Right renal cortex interstitium (tissue), 3 donors: ENCODE measurements at places on chromosomes 16 and 17. TPM values are rescaled to one million over a fixed set of nuclear protein-coding genes. Genes with fewer than 3 reads are reported as not detected.
A peak's percentile ranks its signal among the peaks of the same experiment; 100 is the strongest.

- DNase-seq, result no peak
These were observed 21.5 kb upstream of the RMI2 start for GRCh38 chr16:11323551-11324336.

DNA sequence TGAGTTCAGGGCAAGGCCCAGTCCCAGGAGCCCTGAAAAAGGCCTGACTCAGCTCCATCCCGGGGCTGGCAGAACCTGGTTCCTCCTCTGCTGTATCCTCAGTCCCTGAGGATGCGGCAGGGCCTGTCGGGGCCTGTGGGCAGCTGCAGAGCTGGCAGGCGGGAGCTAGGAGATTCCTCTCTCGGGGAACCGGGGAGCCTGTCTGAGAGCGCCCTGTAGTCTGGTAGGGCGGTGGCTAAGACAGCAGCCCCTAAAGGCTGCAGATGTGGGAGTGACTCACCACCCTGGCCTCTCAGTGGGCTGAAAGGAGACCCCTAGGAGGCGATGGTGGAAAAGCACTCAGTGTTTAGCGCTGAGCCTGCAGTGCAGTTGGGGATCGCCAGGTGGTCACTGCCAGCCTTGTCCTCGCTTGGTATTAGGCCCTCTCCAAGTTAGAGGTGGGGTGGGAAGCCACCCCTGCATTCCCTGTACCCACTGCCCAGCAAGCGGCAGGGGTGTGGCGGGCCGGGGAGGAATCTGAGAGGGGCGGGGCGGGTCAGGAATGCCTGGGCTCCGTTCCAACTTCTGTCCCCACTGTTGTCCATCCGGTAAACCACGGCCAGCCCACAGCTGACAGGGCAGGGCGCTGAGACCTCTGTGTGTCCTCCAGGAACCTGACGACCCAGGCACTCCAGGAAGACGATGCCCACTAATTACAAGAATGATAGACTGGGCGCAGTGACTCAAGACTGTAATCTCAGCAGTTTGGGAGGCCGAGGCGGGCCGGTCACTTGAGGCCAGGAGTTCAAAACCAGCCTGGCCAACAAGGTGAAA, 29.5 kb upstream of the CDH1 start:
- DNase-seq, result no peak

DNA sequence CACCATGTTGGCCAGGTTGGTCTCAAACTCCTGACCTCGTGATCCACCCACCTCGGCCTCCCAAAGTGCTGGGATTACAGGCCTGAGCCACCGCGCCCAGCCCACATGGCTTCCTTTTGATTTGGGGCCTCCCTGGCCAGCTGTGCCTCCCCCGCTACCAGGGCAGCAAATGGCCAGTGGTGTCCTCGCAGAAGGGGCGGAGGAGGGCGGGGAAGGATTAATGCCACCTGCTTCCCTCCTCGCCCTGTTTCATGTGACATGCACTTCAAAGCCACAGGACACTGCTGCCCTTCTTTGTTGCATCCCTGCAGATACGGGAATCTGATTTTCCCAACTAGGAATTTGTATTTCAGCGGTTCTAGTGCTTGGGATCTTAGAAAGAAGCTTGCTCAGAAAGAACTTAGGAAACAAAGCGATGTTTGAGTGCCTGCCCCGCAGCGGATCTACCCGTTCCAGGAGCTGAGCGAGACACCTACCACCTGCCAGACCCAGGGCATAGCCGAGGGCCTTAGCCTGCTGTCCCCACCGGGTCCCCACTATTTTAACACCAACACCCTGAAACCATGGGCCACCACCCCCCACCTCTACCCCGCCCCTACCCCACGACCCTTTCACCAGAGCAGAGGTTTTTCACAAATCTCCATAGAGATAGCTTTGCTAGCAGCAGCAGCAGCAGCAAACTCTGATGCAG, 37.7 kb upstream of the CCDC182 start:
- DNase-seq, result no peak

- no peak for DNase-seq
These were observed 64.5 kb upstream of the PLCG2 start for GRCh38 chr16:81714583-81714982.

GRCh38 chr16:56931892-56932720, at the start of gene HERPUD1:
Gene HERPUD1 (plus strand): TSS chr16:56932142. CDS start chr16:56932245, 103 bp downstream.
- peak; percentile 87 for DNase-seq

GRCh38 chr16:87380881-87381280, 2.7 kb downstream of the FBXO31 start:
- no peak for DNase-seq

DNA sequence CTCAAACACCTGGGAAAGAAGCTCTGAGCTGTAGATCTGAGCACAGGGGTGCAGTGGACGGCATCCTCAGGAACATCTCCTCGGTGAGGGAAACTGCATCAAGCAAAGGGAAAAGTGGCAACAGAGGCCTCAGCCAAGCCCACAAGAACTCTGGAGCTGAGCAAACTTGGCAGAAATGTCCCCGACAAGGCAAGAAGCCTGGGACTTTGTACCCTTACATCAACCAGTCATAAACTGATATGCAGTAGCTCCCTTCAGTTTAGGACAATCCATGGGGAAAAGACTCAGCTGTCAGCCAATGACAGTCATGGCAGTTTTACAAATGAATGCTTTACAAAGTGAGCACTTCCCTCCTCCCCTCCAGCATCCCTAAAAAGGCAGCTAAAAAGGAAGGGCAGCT, 210.0 kb upstream of the DYNLRB2 start:
- no peak for DNase-seq

DNA sequence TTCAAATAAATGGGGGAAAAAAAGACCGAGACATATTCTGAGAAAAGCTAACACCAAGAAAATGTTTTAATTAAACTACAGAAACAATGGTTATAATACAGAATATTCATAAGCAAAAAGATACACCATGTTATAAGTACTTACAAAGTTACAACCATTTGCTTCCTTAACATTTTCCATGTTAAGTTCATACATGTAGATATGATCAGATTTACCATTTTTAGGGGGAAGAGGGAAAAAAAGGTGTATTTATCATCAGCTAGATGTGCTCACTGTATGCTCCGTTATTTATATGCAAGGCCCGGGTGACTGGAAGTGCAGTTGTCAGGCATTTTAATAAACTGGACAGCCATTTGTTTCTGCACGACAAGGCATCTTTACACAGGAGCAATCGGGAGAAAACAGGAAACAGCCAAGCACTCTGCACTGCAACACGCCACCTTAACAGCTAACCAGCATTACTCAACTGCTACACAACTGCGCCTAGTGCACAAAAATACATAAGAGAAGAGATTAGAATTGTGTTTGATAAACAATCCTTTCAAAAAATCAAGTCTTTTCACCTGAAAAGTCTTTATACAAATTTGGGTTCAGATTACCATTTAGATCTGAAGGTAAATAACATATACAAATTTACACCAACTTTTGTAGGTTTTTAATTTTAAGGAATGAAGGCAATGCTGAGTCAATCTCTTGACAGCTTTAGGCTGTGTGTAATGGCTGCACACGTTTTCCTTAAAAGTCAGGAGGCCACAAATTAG, 2.9 kb downstream of the SRSF2 start:
- no peak for DNase-seq

- no peak for DNase-seq
These were observed 28.3 kb downstream of the C16orf95 start for GRCh38 chr16:87288753-87289362.

GRCh38 chr16:19289811-19290485, 4.4 kb downstream of the CLEC19A start:
- no peak for DNase-seq

GRCh38 chr16:17483351-17483750, 12.6 kb upstream of the XYLT1 start:
- DNase-seq, result no peak

GRCh38 chr16:69005641-69006355, 99.7 kb upstream of the HAS3 start:
- no peak for DNase-seq

DNA sequence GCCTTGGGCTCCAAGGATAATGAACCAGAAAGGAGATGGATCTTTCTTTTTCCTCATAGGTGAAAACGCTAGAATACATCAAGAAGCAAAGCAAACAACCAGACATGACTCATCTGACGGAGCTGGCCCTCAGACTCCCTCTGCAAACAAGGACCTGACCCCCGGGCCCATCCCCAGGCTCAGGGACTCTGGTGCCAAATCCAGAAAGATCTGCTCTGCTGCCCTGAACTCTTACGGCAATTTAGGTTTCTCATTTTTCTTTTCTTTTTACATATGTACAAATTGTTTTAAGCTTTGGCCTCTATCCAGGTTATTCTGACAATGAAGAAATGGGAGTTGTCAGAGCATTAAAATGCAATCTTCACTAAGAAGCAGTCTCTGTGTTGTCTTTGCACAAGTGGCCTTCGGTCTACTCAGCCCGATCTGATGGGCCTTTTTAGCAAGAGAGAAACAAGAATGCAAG, 17.7 kb downstream of the KNOP1 start:
- no peak for DNase-seq

GRCh38 chr16:24789881-24790280, 55.9 kb upstream of the SLC5A11 start:
- DNase-seq, result no peak

GRCh38 chr17:50219342-50219741, 17.9 kb upstream of the COL1A1 start:
- no peak for DNase-seq

Gene NIP7
- 36.8 TPM for polyA plus RNA-seq

Gene CES3
- polyA plus RNA-seq, result 3.1 TPM

Gene NPIPA5
- polyA plus RNA-seq, result 33.8 TPM

Gene CHMP6
- polyA plus RNA-seq, result 28.3 TPM

Gene MPHOSPH6
- polyA plus RNA-seq, result 49.6 TPM

Gene PLA2G10
- polyA plus RNA-seq, result 0.57 TPM

Gene SDF2
- polyA plus RNA-seq, result 95.9 TPM

Gene C16orf96
- polyA plus RNA-seq, result 0.26 TPM

Gene CARHSP1
- polyA plus RNA-seq, result 65.4 TPM

Gene TERB1
- polyA plus RNA-seq, result not detected

Gene NGFR
- 4.7 TPM for polyA plus RNA-seq

Gene CACNA1H
- 16.6 TPM for polyA plus RNA-seq

Gene NRN1L
- polyA plus RNA-seq, result not detected

Gene CXCL16
- polyA plus RNA-seq, result 11.5 TPM
